ENCODE measurements at places on chromosomes 6 and 20.

DNA sequence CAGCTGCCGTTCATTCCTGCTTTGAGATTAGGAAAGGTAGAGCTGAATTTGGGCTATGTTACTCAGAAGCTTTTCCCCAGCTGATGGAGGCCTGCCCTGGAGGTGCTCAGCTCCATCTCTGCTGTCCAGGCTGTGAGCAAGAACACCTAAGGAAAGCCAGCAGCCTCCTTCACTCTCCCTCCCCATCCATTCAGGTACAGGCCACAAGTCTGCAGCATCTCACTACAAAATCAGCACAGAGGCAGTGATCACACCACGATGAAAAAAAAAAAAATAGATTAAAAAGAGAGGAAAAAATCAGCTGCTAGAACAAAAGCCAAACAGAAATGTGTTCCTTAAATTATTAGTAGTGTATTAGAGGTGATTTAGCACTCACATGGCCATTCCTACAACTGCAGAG, 515.0 kb downstream of the CDH26 start:
- DNase-seq, result no peak

DNA sequence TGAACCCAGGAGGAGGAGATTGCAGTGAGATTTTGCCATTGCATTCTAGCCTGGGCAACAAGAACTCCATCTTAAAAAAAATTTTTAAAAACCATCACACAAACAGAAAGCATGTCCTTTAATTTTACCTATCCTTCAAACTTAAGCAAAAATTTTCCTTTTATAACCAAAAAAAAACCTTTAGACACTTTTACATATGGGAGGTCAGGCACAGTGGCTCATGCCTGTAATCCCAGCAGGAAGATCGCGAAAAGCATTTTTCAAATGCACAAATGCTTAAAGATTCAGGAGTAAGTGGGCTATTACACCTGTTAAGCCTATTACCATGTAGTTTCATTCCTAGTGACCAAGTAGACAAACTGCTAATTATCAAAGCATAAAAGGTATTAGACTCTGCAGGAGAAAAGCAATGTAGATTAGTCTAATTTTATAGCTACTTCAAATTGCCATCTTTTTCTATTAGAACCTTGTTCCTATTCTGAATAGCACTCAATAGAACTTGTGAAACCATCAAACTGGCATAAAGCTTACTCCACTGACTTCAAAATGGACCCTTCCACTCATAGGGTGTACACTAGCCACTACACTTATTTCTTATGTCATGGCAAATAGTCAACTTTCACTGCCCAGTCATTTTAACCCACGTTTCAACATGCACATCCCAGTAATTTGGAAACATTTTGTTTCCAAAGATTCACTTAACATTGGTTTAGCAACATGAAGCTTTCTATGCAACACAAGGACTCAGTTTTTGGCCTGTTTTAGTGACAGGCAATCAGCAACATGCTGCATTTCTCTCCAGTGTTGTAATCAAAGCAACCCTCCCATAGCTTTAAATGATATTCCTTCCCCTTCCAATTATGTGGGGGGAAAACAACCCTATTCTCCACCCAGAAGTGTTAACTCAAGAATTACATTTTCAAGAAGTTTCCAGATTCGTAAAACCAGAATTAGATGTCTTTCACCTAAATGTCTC, 4.0 kb downstream of the EEF1A1 start:
- DNase-seq, result no peak

DNA sequence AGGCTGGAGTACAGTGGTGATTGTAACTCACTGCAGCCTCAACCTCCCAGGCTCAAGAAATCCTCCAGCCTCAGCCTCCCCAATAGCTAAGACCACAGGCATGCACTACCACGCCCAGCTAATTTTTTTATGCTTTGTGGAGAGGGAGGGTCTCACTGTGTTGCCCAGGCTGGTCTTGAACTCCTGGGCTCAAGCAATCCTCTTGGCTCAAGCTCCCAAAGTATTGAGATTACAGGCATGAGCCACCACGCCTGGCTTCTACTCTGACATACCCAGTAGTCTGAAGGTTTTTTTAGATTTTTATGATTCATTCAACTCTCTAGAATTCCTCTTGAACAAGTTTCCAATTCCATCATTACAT, 1.3 kb upstream of the ARHGAP18 start:
- DNase-seq, result no peak

- no peak for DNase-seq
These were observed 12.0 kb upstream of the LAMA4 start for GRCh38 chr6:112266331-112266730.

DNA sequence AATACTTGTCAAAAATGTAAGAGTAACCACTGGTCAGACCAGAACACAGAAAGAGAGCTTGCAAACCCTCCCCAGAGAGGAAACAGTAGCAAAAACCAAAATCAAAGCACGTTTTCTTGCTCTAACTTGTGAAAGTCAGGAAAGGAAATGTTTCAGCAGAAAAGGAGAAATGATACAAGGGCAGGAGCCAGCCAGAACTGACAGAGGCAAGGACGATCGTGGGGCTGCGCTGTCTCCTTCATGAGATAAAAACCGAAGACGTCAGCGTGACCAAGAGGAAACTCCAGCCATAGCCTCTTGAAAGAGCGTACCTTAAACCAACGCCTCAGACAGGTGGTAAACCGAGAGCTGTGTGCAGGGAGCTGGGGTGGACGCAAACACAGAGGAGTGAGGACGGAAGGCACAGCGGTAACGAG, 27.5 kb downstream of the LAMA5 start:
- DNase-seq, result no peak

- no peak for DNase-seq
These were observed 32.1 kb downstream of the SF3B5 start for GRCh38 chr6:144063246-144063743.

- DNase-seq, result no peak
These were observed 37.9 kb downstream of the IPCEF1 start for GRCh38 chr6:154318721-154319120.

DNA sequence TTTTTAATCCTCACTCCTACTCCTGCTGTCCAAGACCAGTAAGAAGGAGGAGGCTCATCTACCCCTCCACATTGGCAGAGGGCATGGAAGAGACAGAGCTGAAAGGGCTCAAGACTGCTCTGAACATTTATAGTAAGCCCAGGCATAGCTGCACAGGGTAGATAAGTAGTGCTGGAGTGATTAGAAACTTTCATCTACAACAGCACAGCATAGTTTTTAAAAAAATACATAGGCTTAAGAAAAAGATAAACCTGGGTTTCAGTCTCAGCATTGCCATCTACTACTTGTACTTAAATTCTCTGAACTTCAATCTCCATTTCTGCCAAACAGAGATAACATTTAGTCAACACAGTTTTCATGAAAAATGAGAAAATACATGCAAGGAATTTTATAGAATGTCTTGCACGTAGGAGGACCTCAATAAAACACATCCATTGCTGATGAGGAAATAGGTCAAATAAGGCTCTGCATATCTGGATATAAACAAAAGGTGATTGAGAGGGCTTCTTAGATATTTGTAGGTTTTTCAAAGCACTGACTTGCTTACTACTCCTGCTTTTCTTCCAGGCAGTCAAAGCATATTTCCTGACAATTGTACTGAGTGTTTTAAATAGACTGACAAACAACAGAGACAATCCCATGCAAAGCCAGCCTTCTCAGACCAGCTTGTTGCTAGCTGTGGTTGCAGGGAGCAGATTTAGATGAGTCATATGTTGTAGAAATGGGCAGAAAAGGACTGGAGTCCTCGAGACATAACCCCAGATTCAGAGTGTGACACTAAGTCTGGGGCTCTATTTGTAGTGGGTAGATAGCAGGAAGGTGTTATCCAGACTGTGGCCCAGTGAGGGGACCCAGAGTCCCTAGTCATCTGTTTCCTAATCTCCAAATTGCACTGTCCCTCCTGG, 107.4 kb upstream of the TAB2 start:
- no peak for DNase-seq

- no peak for DNase-seq
These were observed 22.6 kb downstream of the FOXP4 start for GRCh38 chr6:41568585-41569384.

DNA sequence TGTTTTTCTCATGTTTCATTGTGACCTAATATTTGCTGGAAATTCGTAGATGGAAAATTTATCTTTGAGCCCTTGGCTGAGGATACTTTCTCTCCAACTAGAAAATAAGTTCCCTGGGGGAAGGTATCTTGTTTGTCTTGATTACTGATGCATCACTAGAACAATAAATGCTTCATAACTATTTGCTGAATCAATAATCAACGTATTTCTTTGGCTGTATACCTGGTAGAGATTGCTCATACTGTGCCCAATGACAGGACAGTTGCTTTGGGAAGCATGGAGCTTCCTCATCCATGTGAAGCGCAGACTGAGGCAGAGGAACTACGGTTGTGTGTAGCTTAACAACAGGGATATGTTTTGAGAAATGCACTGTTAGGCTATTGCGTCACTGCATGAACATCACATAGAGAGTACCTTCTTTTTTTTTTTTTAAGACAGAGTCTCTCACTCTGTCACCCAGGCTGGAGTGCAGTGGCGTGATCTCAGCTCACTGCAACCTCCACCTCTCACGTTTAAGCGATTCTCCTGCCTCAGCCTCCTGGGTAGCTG, 34.2 kb upstream of the RPN2 start:
- no peak for DNase-seq

DNA sequence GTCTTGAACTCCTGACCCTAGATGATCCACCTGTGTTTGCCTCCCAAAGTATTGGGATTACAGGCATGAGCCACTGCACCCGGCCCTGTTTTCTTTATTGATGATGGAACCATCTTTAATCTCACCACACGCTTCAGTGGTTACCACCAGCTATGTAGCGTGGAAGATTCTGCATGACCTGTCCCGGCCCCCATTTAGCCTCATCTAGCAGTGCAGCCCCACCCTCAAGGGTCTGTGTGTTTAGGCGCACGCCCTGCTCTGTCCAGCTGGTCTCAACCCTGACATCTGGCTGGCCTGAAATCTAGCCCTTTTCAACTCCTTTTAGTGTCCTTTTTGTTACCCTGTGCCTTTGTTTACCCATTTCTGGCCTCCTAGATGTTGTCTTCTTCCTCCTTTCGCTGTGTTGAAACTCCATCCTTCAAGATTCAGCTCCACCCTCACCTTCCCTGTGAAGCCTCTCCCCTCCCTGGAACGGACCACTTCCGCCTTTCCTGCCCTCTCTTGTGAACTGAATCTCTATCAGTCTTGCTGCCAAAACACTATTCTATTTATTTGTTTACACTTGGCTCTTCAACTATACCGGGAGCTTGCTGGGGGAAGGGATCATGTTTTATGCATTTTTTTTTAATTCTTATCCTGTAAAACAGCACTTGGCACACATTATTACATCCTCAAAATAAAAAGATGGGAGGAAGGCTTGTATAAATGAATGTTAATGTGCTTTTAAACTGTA, 101.0 kb upstream of the MTHFD1L start:
- DNase-seq, result no peak

DNA sequence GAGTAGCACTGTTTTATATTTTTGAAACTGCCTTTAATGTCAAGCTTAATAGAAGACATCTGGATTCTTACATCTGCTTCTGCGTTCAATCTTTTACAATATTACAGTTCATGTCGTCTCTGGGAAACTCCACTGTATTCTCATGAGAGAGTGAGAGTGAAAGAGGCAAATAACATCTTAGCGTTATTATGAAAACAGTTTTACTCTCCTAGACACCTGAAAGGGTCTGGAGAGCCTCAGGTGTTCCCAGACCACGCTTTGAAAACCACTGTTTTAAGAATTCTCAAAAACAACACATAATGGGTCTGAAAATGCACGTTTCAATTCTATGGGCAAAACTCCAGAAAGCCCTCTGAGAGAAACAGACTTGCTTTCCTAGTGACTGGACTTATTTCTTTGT, 63.3 kb downstream of the ARHGAP18 start:
- DNase-seq, result no peak

GRCh38 chr6:104421650-104422049, 438.1 kb downstream of the HACE1 start:
- no peak for DNase-seq

DNA sequence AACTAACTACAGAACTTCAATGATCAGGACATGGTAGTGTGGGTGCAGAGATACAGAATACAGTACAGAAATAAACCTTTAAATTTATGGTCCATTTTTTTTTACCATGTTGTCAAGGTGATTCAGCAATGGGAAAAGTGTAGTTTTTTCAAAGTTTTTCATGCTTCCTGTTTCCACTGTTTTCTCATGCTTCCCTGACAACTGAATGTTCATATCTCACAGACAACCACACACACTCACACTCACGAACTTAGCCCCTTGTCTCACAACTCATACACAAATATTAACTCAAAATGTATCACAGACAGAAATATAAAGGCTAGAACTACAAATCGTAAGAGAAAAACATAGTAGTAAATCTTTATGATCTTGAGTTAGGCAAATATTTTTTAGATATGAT, 232.6 kb upstream of the CDYL start:
- no peak for DNase-seq

GRCh38 chr20:19938421-19939090, 78.6 kb upstream of the NAA20 start:
- no peak for DNase-seq

DNA sequence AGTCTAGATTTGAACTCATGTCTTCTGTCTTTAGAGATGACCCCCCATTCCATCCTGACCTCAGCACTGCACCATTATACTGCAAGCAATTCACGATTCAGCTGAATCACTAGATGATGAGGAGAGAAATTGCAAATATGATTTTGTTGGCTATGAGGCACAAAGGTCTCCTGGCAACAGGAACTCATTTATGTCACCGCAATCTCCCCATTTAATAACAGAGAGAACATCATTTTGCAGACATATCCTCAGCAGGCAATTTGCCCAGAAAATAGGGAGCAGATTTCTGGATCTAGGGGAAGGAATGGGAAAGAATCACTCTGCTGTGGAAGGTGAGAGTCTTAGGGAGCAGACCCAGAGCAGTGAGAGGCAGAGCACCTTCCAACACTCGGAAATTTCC, 303.0 kb downstream of the PAX1 start:
- DNase-seq, result no peak

DNA sequence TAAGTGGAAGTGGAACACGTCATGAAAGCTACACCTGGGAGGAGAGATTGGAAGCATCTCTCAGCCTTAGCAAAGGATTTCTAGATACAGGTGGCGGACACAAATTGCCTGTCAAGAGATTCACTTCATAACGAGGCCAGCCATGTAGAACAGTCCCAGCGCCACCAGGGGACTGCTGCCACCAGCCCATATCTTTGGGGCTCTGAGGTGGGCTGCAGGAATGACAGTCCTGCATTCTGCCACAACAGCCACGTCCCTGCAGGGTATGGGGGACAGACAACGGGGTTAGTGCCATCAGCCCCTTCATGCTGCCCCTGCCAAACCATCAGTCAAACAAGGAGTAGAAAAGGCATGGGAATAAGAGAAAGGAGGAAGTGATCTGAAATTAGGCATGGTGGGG, 81.2 kb upstream of the SASH1 start:
- DNase-seq, result no peak

- DNase-seq, result no peak
These were observed 315.5 kb upstream of the ARID1B start for GRCh38 chr6:156461647-156462046.

DNA sequence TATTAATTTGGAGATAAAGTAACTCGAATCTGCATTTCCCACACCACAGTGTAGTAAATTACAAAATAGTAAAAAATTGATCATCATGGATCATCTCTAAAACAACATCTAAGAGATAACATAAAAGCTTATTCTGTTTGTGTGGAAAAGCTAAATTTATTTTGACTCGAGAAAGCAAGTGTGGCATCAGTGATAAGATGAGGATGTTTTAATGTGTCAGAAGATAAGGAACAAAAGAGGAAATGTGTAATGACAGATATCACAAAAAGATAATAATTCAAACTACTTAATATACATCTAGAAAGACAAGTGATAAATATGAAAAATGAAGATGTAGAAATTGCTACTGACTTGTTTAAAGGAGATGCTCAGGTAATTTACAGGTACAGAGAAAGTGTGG, 74.1 kb downstream of the DNAH8 start:
- no peak for DNase-seq

GRCh38 chr20:63027922-63028389, 21.2 kb upstream of the BHLHE23 start:
- DNase-seq, result no peak
